ENCODE measurements at places on chromosomes 4 and X.

- DNase-seq = no peak
These were observed 18.8 kb upstream of the METAP1 start for GRCh38 chr4:98976716-98977115.

DNA sequence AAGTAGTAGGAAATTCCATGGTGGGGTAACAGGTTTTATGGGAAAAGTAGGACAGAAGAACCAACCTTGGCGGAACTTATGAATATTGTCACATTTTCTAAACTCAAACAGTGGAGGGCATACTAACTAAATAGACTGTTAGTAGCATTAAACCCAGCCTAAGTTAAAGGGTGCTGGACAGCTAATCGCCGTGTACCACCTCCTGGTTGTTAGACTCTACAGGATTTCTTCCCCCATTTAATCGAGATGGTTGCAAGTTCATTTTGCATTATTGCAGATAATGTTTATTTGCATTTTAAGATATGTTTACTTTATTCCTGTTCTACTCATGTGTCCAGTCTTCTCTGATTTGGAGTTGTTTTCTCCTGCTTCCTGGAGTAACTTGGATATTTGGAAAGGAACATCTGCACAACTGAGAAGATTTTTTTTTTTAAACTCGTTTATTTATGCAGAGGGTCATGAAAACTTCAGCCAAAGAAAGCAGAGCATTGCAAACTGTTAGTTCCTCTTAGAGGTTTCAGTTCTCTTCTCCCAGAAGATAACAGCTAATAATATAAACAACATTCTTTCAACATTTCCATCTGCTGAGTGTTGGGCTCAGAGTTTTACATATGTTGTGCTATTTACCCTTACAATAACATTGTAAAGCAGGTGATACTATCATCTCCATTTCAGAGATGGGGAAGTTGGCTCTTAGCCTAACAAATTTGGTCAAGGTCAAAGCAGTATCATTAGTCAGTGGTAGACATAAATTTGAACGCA lies 51.5 kb upstream of the TBC1D9 start:
- no peak for DNase-seq

- DNase-seq = no peak
These were observed 148.6 kb upstream of the RPS6KA6 start for GRCh38 chrX:84336646-84337045.

DNA sequence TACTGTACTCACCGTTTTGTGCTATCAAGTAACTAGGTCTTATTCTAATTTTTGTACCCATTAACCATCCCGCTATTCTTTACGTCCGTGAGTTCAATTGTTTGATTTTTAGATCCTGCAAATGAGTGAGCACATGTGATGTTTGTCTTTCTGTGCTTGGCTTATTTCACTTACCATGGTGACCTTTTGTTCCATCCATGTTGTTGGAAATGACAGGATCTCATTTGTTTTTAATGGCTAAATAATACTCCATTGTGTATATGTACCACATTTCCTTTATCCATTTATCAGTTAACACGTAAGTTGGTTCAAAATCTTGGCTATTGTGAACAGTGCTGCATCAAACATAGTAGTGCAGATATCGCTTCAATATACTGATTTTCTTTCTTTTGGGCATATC lies 48.3 kb downstream of the USP9X start:
- no peak for DNase-seq

DNA sequence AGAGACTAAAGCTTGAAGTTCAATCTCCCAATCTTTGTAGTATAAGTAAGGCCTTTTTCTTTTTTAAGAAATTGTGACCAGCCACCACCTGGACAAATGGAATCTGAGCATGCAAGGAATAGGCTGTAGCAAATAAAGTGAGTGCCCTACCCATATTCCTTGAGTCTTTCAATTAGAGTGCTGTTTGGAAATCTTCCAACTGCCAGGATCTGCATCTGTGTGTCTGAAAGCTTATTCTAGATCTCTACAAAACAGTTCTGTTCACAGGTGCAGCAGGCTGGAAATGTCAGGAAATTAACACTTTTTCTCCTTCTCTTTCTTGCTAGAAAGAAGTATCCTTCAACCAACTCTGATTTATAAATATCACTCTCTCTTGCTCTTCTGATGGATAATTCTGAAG lies 76.7 kb upstream of the NDST3 start:
- no peak for DNase-seq

- no peak for DNase-seq
These were observed 1906.2 kb downstream of the C4orf33 start for GRCh38 chr4:131002132-131002531.

DNA sequence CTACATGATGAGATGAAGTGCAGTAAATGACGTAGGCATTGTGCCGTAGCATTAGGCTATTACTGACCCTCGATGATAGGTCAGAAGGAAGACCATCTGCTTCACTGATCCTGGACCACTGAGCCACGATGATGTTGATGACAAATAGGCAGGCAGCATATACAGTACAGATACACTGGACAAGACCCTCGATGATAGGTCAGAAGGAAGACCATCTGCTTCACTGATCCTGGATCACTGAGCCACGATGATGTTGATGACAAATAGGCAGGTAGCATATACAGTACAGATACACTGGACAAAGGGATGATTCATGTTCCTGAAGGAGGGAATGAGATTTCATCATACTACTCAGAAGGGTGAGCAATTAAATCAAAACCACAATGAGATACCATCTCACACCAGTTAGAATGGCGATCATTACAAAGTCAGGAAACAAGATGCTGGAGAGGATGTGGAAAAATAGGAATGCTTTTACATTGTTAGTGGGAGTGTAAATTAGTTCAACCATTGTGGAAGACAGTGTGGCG lies 50.9 kb downstream of the BEND4 start:
- DNase-seq = no peak

- DNase-seq = no peak
These were observed 110.2 kb upstream of the UGT8 start for GRCh38 chr4:114488301-114488982.

GRCh38 chrX:150502979-150503897 lies 65.2 kb upstream of the MTM1 start:
- no peak for DNase-seq
